HFF-Myc (cell line): ENCODE measurements at places on chromosomes 16 and 17.

- no peak for DNase-seq
Observed at GRCh38 chr16:27027971-27028370, 38.8 kb upstream of the C16orf82 start.

DNA sequence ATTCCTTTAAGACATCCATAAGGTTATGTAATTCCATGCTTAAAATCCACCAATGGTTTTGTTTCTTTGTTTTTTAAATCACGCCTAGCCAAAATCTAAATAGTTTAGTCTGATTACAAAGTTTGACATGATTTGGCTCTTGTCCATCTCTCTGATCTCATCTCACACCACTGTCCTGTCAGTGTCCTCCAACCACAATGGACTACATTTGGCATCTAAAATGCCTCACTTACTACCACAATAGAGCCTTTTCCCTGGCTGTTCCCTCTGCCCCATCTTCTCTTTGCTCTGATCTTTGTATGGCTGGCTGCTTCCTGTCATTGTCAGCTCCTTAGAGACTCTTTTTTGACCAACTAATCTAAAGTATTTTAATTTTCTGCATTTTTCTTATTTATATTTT, 157.2 kb downstream of the MYO1D start:
- DNase-seq = no peak

DNA sequence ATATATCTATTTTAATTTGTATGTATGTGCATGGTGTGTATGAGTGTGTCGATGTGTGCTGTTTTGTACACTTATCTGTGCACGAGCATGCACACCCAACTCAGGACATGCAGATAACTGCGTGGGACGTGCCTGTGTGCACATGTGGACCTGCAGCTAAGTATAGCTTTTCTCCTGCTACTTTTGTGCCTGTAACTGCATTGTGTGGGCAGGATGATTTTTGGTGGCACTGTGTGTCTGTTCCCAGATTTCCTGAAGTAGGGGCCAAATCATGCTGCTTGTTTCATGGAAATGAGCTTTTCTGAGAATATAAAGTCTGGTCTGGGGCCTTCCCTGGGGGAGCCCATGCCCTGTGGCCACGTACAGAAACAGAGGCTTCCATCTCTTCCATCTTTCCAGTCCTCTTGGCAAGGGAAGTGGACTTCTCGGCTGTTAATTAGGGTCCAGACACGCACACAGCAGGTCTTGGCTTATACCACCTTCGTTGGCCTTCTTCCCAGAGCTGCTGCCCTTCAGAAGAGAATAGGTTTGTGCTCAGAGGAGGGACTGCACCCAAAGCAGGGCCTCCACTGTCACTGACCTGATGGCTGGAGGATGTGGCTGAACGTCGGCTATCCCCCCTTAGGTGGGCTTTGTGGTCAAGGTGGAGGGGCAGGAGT, 30.2 kb downstream of the SPNS3 start:
- no peak for DNase-seq

DNA sequence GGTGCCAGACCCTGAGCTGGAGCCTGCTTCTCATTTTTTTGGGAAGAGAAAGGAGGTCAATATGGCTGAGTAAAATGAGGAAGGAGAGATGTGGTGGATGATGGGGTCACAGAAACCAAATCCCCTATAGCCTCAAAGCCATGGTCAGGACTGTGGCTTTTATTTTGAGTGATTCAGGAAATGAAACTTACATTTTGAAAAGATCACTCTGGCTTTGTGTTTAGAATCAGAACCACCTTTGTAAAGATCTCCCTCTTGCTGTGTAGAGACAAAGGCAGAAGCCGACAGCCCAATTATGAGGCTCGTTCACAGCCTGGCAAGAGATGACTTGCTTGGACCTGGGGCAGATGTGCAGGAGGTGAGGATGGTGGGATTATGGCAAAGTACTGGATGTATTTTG, 121.6 kb upstream of the ANKFN1 start:
- DNase-seq = no peak

DNA sequence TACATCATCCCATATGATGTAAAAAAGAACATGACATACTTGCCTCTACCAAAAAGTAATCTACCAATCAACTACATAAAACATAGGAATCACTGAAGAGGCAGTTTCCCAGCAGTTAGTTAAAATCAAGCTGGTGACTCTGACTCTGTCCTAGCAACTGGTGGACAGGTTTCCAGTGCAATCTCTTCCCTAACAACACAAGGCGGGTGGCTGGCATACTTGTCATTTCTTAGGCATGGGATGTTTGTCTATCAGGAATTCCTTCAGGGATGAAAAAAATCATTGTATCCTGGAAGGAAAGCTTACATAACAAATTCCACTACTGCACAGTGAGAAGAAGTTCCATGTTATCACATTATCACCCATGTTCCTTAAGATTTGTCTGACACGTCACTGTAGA, 50.9 kb downstream of the HELZ start:
- no peak for DNase-seq

DNA sequence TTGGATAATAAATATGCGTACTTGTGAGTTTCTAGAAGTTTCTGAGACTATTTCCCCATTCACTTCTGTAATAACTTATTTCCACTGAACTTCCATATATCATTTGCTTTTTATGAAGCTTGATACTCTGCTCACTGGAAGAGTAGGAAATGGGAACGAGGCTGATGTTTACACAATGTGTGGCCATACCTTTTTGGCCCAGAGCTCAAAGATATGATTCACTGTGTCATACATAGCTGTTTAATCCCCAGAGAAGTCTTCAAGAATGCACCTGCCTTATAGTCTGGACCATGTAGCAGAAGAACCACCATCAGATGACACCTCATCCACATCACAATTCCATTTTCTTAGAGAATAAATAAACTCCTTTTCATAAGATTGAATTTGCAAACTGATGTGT, 40.3 kb upstream of the TEKT3 start:
- no peak for DNase-seq
